ENCODE measurements at places on chromosomes 7 and 10.

DNA sequence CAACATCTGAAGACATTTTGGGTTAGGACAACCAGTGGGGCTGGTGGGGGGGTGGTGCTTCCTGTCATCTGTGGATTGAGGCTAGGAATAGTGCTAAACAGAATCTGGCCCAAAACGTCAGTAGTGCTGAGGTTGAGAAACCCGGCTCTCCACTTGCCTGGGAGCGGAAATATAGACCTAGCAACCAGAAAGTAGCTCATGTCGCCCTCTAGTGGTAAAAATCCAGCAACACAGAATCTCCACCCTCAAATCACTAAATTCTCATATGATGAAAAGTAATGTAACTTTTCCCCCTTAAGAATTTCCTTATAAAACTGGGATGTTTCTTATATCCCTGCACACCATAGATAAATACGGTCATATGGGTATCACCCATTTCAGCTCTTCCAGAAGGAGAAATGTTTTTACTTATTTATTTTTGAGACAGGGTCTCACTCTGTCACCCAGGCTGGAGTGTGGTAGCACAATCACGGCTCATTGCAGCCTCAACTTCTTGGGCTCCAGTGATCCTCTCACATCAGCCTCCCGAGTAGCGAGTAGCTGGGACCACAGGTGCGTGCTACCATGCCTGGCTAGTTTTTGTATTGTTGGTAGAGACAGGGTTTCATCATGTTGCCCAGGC lies 34.4 kb downstream of the ZC3HAV1 start:
- DNase-seq = peak; percentile 36

- no peak for DNase-seq
Observed at GRCh38 chr10:3494131-3494837, 290.7 kb downstream of the KLF6 start.

- no peak for DNase-seq
Observed at GRCh38 chr10:79396520-79396919, 48.9 kb downstream of the ZCCHC24 start.

DNA sequence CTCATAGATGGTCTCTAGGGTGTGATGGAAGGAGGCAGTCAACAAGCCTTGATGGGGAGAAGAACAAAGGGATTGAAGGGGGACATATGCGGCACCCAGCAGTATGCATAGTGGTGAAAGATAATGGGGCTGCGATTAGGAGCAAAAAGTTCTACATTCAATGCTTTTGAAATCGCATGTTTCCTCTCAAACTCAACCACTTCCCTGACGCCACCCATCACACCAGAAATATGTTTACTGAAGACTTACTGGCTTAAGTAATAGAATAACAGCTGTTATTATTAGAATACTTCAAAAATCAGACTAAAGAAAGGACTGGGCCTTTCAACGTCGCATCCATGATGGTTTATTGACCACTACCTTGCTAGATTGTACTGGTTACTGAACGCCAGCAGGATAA lies 31.5 kb downstream of the MKRN1 start:
- DNase-seq = no peak

DNA sequence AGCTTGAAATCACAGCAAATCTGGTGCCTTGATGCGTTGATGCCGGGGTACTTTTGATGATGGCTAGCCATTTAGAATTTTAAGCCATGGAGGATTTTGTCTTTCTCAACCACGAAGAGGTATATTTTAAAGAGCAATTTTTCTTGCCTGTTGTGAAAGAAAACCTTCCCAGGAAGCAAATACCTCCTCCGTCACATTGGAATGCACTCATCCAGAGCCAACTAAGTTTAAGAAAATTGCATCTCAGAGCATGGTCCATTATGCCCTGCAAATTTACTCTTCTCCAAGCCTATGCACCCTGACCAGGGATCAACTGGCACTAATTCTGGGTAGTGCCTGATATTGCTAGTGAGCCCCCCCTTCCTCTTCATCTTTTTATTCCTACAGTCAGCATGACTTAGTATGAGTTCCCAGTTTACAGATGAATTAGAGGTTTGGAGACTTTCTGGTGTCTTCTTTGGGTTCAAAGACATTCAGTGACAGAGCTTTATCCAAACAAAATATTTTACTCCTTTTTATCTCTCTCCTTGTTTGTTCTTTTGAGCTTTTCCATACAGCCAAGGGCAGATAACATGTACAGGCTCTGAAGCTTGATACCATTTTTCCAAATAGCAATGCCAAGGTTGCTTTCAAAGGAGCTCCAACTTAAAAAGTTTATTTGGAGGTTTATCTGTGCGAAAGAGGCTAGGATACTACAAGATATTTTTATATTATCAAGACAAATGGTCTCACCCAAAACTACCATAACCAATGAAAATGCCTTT lies 56.6 kb upstream of the ANK3 start:
- no peak for DNase-seq

DNA sequence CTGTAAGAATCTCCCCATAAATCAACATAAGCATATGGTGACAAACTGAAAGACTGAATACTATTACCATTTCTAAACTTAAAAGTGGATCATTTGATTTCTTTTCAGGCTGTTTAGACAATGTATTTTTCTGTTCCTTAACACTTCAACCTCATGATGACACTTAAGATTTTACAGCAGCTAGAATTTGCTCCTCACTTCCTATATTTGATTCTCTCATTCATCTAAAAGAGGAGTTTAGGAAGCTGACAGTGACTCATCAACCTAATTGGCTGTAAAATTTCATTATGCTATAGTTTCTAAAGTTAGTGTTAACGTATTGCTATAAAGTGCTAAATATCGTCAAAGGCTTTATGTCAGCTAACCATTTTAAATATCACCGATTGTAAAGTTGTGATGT lies 478.7 kb downstream of the GRM8 start:
- no peak for DNase-seq

- no peak for DNase-seq
Observed at GRCh38 chr10:131214521-131215244, 96.8 kb downstream of the TCERG1L start.

DNA sequence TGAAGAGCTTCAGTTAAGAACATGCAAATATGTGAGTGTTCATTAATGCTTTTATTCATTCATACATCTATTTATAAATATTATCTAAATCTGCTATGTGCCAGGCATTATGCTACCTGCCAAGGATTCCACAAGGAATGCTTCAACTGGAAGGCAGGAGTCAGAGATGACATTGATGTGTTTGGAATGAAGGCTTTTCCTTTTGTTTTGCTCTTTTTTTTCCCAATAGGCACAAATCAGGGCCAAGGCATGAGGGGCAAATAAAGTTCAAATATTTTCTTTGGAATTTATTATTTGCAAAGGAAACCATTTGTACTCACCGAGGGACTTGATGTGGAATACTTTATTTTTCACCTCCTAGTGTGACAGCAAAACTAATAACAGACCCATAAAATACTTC lies 530.3 kb downstream of the ARL4A start:
- DNase-seq = no peak

DNA sequence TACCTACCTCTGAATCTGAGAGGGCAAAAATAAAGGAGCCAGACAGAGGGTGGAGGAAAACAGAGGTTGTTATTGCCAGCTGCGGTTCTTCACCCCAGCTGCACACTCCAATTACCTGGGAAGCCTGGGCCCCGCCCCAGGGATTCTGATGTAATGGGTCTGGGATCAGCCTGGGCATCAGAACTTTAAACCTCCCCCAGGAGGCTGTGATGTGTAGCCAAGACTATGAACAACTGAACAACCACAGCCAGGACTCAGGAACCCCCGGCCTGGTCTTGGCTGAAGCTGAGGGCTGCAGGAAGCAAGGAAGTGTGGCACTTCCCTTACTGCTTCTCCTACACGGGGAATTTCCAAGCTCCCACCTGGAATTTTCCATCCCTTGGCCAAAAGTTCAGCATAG lies 89.3 kb downstream of the HIP1 start:
- no peak for DNase-seq

DNA sequence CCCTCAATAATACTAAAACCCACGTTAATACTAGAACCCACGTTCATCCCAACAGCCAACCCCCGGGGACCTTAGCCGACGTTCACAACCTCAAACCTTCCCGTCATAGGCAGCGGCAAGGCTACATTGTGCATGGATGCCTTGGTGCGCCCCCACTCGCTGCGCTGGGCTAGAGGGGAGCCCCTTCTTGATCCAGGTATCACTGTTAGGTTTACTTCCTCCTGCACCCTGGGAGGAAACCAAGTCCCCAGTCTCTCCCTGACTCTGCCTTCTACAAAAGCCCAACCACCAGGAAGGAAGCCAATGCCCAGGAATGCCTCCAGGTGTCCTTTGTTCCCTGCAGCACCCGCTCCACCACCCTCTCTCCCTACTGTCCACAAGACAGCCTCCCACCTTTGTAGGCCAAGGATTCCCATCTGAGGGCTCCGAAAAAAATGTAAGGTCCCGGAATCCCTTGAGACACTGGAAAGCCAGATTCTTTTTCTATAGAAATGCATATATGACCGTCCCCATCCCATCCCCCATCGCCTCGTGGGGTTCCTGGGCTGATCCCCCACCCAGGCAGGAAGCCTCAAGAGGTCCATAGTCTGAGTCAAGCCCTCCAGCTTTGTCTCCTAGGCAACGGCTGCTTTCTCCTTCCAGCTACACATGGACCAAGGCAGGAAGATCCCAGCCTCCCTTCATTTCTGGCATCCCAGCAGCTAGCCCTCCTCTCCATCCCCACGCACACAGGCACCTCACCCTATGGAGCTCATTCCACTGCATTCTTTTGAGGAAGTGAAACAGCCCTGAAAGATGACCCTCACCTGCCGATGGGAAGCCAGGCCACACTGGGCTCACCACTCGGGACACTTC lies 25.2 kb downstream of the CTBP2 start:
- DNase-seq = no peak

- no peak for DNase-seq
Observed at GRCh38 chr7:424961-425793, 94.5 kb downstream of the PDGFA start.

DNA sequence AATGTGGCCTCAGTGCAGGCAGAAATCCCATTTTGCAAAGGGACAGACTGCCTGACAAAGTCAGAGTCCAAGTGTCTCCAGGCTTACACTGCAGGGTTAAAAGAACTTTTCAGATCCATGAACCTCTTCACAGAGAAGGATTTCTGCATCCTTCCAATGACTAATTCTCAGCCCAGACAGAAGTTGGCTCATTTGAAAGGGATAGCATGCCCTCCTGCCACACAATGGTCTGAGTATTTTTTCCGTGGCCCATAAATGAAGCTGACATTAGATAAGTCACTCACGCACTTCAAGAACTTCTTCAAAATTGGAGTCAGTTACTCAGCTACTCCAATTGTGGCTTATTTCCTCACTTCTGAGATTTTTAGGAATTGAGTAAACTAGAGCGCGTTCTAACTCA lies 170.2 kb downstream of the PLXNA4 start:
- DNase-seq = no peak

DNA sequence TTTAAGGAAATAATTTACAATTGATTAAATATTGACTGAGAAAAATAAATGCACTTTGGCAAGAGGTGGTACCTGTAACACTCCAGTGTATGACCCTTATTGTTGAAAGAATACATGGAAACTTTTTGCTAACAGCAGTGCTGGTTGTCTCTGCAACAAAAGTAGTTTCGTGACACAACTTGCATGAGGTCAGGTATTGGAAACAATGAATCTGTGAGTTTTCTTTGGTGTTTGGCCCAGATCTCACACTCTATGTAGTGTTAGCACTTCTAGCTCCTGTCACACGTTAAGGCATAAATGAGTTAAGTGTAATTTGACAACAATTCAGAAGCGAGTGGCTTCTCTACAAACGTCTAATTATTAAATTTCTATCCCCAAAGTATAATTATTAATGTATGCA lies 137.7 kb upstream of the MDFIC start:
- no peak for DNase-seq

GRCh38 chr7:50367570-50367969 lies 63.1 kb downstream of the IKZF1 start:
- DNase-seq = no peak

DNA sequence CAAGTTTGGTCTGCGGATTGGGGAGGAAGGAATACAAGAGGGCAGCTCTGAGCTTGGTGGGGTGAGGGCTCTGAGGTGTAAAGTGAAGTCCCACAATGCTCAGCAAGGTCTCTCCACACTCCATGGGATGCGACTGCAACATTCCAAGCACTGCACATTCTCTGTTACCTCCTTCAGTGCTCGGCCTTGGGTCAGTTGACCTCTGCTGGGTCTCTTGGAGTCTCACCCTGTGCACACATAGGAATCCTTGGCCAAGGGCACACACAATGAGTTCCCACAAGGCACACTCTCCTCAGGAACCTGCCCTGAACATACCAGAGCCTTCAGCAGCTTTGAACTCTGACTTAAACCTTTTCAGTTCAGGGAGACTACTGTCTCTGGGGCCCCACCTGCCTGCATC lies 2.4 kb upstream of the WDFY4 start:
- DNase-seq = no peak

- DNase-seq = peak; percentile 57
Observed at GRCh38 chr7:157432957-157433576, 96.3 kb downstream of the DNAJB6 start.

DNA sequence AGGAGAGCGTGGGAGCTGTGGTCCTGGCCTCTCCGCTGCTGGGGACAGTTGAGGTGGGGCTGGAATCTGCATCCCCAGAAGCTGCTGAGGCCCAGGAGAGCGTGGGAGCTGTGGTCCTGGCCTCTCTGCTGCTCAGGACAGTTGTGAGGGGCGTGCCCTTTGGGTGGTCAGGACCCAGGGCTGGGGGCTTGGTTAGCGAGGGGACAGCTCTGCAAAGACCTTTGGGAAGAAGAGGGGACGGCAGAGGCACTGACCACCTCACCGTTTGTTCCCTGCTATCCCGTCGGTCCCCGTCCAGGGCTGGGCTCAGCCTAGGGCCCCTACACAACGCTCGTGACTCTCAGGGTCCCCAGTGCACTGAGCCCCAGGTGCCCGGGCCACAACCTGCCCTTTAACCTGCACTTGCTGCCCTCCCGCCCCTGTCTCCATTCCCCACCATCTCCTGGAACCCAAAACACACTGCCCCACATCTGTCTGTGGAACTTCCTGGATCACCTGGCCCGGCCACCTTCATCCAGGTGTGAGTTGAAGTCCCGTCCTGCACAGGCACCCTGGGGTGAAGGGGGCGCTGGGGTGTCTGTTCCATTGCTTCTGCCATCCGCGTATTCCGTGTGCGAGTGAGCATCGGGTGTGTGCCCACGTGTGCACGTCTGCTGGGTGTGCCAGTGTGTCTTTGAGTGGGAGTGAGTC lies 14.1 kb downstream of the FOXL3 start:
- DNase-seq = no peak

- no peak for DNase-seq
Observed at GRCh38 chr10:14016011-14016536, 314.6 kb downstream of the FRMD4A start.

DNA sequence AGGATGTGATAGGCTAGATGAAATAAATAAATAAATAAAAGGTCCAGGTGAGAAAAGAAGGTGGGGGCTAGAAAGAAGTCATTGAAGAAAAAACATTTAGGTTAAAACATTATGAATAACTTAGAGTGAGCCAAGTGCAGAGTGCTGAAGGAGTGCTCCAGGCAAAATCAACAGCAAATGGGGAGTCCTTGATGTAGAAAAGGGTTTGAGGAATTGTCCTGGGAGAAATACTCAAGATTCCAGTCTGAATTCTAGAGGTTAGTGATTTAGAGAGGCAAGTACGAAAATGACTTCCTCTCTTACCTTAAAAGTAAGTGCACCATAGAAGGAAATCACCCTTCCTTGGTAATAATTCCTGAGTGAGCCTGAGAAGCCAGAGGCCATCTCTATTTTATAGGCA lies 19.7 kb downstream of the CAV1 start:
- no peak for DNase-seq

Data from D721Med (cell line).